ENCODE measurements at places on chromosomes 16 and 17.

- no peak for DNase-seq
Observed at GRCh38 chr16:17265154-17265553, 205.6 kb downstream of the XYLT1 start.

- no peak for DNase-seq
Observed at GRCh38 chr16:85928401-85928820, 29.4 kb downstream of the IRF8 start.

GRCh38 chr16:55592306-55592705, 25.8 kb downstream of the CAPNS2 start:
- no peak for DNase-seq

DNA sequence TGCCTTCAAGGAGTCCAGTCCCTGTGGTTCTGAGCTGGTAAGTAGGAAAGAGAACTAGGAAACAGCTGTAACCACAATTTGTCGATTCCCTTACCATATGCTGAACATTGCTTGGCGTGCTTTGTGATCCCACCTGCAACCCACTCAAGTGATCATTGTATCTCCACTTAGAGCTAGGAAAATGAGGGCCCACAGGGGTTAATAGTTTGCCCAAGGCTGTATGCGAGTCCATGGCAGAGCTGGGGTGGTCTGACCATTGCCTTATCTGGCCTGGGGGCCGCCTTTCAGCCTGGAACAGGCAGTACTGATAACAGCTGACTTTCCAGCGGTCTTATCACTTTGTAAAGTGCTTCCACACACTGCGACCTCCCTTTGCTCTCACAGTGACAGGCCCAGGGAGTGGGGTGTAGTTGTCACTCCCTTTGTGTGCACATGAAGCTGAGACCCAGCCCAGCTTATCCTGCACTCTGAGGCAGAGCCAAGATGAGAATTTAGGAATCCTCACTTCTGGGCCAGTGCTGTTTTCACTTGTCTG, 9.8 kb downstream of the MYL4 start:
- DNase-seq: no peak

- no peak for DNase-seq
Observed at GRCh38 chr16:13492046-13492445, 427.9 kb upstream of the ERCC4 start.

- DNase-seq: no peak
Observed at GRCh38 chr16:82752172-82752571, 125.4 kb downstream of the CDH13 start.

GRCh38 chr17:51813140-51813783, 345.3 kb downstream of the CA10 start:
- no peak for DNase-seq

GRCh38 chr16:19745286-19746010, 27.4 kb downstream of the IQCK start:
- no peak for DNase-seq

DNA sequence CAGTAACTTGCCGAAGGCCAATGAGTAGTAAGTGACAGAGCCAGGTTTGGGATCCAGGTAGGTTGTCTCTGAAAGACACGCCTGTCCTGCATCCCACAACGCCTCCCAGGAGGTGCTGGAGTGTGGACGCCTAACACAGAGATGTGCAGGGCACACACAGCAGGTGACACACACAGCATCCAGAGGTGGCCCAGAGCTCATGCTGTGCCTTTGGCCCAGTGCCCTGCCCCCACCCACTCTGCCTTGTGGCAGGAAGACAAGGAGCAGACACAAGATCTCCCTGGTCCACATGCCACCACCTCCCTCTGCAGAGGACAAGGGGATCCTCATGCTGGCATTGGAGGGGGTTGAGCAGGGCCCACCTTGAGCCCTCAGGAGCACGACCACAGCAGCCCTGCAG, 14.7 kb upstream of the STH start:
- no peak for DNase-seq

- no peak for DNase-seq
Observed at GRCh38 chr17:40041196-40041595, 13.0 kb downstream of the MED24 start.

GRCh38 chr17:79990704-79991103, 45.0 kb downstream of the TBC1D16 start:
- DNase-seq: no peak

DNA sequence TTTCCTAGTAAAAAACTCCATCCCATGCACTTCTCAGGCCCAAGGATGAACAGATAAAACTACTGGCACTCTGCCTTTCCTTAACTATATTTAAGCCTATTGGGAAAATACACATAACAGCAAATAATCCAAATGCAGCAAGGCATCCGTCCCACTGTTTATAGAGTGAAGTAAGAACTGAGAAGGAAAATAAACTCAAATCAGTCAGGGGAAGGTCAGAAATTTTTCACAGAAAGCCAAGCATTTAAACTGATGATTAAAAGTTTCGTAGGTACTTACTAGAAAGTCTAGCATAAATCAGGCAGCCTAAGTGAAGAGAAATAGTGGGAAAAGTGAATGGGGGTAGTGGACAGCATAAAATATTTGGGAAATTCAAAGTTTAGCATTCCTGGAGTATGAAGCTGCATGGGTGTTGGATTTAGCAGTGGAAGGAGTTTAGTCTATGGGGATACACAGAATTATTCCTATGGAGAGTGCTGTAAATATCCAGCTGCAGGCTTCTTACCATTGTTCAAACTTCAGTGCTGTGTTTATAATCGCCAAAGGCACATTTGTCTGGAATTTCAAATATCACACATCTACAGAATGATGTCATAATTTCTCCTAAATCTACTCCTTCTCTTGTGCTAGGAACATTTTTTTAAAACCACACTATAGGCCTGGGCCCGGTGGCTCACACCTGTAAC, 1131.0 kb upstream of the GOT2 start:
- no peak for DNase-seq

DNA sequence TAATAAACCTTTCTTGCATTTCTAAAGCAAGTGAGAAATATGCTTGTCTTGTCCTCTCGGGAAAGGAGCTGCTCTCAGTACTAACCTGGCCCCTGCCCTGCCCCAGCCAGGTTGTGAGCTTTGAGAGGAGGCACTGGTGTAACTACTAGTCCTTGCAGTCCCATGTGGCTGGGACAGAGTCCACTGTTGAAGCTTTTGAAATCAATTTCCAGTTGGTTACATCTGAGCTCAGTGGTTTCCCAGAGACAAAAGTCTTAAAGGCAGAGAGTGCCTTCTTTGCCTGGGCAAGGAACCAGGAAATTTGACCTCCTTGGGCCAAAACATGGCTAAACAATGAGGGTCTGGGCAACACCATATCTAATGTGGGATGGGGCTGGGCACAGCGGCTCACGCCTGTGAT, 48.7 kb downstream of the GSG1L start:
- DNase-seq: no peak

- DNase-seq: no peak
Observed at GRCh38 chr17:46143827-46144236, 49.4 kb downstream of the KANSL1 start.

DNA sequence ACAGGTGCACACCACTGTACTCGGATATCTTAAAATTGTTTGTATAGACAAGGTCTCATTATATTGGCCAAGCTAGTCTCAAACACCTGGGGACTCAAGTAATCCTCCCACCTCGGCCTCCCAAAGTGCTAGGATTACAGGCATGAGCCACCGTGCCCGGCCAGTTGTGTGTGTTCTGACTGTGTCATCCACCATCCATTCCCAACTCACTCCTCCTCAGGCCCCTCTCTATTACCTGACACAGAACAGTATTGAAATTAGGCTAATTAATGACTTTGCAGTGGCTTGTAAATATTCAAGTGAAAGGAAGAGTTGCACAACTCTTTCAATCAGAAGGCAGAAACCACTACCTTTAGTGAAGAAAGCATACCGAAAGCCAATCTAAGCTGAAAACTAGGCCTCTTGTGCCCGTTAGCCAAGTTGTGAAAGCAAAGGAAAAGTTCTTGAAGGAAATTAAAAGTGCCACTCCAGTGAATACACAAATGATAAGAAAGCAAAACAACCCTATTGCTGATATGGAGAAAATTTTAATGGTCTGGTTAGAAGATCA, 28.7 kb downstream of the GOSR1 start:
- DNase-seq: no peak

GRCh38 chr16:66481943-66482390, 54.9 kb downstream of the BEAN1 start:
- no peak for DNase-seq

Measured in CD4-positive, alpha-beta T cell treated with Interleukin-10 for 1 hour (primary cell).